ENCODE measurements at places on chromosomes 5 and 9.

GRCh38 chr9:115357821-115358220 lies 239.9 kb upstream of the TNC start:
- DNase-seq, result no peak

DNA sequence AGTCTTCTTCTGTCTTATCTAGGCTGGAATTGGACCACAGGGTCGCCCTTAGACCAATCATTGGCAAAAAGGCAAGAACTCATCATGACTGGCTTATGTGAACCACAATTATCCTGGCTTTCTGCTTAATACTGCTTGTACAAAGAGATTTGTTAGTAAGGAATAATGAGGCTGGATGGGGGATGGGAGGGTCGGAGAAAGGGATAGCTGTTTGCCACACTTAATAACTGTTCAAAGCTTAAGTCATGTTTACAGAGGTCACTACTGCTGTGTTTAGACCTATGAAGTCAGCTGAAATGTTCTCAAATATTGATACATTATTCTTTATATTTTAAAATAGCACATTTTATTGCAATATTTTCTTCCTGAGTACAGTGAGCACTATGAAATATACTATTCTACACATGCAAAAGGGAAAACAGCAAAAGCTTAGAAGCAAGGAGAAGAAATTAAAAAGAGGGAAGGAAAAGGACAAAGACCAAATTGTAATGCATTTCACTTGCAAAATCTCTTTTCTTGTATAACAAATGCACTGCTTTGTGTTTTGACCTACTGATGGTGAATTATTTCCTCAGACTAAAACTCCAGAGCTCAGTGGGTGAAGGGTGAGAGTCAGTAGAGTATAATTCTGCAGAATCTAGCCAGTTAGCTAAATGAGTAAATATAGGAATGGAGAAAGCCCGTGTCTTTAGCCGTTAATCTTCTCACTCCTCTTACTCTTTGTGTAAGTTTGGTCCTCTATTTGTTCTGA lies 404.9 kb upstream of the ZNF608 start:
- no peak for DNase-seq

GRCh38 chr5:61802456-61802855 lies 470.4 kb downstream of the ZSWIM6 start:
- no peak for DNase-seq

DNA sequence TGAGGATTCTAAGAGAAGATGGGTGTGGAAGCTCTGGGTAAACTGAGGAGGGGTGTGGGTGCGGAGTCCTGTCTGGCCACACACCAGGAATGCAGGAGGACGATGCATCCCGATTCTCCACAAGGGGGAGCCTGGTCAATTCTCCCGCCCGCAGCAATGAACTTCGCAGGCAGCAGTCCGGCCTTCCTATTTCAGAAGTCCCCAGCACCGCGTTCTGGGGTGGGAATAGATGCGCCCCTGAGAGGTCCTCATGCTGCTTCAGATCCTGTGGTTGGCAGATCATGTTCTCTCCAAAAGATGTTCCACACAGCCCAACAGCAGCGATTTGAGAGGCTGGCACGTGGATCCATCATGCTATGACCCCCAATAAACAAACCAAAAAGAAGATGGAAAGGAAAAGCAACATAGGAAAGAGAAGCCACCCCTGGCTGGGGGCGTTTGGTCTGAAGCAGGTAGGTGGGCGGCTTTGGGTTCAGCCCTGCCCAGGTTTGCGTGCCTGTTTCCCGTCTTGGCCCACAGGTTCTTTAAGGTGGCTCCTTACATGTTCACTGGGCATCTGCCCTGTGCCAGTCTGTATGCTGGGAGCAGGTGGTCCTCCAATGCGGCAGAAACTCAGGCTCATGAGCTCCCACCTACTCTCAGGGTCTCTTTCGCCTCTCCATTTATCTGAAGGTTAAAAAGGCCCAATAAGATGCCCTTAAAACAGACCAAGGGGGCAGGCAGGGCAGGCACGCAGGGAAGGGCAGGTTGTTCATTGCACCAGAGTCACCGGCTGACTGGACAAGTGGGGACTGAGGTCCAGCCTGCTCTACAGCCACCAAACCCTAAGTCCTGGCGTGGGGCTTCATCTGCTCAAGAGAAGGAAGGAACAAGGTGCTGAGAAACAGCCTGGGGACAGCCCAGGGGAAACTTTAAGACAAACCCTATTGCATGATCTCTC lies 171.6 kb downstream of the PAX5 start:
- no peak for DNase-seq

DNA sequence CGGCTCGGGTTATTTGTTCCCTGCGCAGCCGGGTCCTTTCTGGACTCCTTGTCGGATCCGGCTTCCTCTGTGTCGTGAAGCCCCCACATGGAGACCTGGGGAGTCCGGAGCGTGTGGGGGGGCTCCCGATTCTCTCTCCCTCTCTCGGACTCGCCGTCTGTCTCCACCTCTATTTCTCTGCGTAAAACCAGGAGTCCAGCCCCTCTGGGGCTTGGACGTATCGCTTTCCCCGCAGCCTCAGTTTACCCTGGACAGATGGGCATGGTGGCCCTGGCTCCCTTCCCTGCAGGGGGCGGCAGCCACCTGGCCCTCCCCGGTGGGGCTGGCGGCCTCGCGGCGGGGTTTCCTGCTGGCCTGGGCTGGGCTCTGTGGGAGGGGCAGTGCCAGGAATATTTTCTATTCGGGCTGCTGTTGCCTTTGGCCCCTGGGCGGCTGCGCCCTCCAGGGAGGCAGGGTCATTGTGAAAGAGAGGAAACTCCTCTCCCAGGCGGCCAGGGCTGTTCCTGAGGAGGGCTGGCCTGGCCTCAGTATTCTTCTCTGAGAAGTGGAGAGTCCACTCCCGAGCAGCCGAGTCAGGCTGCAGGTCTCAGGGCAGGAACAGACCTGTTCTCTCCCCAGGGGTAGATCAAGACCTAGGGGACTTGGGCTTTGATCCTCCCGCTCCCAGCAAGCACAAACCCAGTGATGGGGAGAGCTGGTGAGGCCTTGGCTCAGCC lies 665 bp downstream of the ASS1 start:
- DNase-seq, result no peak

DNA sequence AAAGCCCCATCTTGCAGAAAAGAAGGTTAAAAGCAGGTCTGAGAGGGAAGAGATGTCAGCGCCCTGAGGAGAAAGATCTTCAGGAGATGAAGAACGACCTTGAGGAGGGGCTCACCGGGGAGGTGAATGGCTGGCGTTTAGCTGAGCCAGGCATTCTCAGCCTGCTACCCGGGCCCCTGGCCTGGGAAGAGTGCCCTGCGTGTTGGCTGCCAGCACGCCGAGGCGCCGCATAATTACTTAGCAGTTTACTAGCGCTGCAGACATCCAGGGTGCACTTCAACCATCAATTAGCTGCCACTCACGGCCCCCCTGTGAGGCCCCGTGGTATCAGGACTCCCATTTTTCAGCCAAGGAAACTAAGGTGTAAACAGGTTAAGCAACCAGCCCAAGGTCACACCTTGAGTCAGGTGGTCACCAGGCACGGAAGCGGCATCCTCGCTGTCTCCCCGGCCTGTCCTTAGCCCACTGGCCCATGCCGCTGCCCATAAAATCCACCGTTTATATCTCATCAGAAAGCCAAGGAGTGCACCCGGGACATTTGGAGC lies 551.9 kb downstream of the BNC2 start:
- no peak for DNase-seq

GRCh38 chr9:137828527-137829259 lies 48.9 kb upstream of the CACNA1B start:
- no peak for DNase-seq

DNA sequence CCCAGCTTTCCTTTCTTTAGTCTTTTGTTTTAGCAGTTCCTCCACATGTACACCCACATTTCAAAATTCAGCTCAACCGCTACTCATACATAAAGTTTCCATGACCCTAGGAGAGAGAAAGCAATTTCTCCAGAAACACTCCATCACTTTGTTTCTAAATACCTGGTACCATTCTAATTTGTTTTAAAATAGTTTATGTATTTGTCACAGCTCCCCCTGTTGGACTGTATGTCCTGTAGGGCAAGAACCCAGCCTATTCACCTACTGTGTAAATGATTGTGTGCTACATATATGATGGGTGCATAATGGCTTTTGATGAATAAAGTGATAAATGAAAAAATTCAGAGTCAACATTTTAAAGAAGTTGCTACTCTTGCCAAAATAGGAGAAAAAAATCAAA lies 139.1 kb downstream of the COX7C start:
- no peak for DNase-seq

- no peak for DNase-seq
These were observed 42.7 kb downstream of the PTPN3 start for GRCh38 chr9:109455391-109455790.

DNA sequence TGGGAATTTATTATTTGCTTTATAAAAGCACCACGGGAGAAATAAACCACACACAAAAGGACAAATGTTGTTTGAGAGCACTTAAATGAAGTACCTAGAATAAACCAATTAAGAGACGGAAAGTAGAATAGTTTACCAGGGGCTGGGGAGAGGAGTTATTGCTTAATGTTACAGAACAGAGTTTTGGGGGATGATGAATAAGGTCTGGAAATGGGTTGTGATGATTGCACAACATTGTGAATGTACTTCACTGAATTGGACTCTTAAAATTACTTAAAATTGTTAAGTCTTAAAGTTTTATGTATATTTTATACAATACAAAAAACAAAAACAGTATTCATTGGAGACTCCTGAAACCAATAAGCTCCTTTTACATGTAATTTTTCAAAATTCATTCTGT lies 1.5 kb downstream of the ZBTB43 start:
- no peak for DNase-seq

DNA sequence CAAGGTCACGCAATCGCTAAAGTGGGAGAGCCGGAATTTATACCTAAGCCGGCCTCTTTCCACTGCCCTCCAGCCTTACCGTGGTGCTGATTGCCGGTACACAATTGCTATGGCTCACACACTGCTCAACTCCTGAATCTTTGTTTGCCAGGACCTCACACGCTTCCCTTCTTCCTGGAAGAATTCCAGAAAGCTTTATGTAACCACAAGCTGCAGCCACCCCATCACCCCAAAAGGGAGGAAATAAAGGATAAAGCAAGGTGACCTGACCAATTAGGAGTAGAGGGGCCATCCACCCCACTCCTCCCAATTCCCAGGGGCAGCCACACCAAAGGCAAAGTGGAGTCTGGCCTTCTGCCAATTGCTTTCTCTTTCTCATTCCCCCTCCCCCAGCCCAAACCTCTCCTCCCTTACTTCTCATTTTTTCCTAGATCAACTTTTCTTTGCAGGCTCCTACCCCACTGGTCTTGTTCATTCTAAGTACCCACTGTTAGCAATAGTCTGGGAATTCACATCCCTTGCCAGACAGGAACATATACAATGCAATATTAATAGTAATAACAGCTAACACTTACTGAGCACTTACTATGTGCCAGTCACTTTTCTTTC lies 18.0 kb upstream of the CDC23 start:
- DNase-seq, result no peak

DNA sequence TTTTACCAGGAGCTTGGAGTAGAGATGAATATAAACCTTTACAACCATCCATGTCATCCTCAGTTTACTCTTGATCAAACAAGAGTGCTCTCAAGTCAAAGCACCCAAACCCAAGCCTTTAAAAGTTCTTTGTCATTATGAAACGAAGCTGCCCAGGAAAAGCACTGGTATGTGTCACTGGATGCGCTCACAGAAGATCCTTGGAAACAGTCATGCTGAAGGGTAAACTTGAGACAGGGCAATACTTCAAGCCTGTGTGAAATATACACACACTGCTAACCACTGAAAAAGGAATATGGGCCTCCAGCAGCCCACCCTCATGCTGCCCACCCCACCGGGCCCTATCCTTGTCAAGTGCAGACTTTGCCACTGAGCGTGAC lies 84.5 kb downstream of the PRRT1B start:
- no peak for DNase-seq

- no peak for DNase-seq
These were observed 9.1 kb downstream of the SARDH start for GRCh38 chr9:133728856-133729616.
